ENCODE measurements at places on chromosomes 12 and 14.

DNA sequence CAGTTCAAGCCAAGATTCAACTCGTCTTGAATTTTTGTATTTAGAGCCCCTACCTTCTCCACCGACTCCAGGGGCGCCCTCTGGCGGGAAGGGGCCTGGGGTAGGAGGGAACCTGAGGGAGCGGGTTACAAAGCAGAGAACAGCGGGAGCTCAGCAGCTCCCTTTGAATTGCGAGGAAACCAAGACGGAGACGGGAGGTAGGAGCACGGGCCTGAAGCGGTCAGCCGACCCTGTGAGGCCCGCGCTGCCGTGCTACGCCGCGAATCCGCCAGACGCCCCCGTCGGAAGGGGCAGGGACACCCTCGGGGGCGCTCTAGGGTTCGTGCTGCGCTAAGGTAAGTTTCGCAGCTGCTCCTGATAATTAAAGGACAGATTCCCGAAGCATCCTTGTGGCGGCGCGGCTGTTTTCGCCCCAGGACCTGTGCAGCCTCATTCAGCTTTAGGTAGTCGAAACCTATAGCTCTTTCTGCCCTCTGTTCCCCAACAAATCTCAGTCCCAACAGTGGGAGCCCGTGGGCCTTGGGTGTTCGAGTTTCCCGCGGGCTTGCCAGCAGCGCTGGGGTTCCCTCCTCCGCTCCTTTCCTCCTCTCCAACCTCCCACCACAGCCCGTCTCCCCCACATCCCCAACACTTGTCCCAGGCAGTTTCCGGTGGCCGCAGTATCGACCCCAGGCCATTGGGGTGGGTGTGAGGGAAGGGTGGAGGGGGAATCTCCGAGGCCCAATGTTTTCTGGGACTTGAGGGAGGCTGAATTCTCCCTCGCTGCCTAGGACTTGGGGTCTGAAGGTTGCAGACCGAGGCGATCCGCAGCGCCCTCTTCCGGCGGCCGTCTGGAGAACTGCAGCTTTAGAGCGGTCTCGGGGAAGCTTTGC, 5.1 kb upstream of the NKX2-1 start:
- DNase-seq, result no peak

GRCh38 chr12:46450279-46450748, 77.7 kb upstream of the SLC38A2 start:
- DNase-seq, result no peak

DNA sequence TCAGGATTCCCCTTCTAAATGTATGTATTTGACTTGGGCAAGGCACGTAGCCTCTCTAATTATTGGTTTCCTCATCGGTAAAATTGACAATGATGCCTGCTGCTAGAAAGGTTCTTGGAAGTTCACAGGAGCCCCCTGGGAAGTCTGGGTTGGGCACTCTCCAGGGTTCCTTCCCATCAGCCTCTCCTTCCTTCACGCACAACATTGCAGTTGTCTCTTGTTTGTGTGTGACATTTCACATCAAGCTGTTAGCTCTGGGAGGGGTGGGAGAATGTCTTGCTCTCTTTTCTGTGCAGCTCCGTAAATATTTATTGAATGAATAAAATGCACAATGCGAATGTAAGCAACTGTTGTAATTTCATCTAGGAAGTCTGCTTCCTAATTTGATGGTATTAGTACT, 153.2 kb upstream of the PRICKLE1 start:
- no peak for DNase-seq

- no peak for DNase-seq
Observed at GRCh38 chr12:16303939-16304338, 26.5 kb upstream of the SLC15A5 start.

DNA sequence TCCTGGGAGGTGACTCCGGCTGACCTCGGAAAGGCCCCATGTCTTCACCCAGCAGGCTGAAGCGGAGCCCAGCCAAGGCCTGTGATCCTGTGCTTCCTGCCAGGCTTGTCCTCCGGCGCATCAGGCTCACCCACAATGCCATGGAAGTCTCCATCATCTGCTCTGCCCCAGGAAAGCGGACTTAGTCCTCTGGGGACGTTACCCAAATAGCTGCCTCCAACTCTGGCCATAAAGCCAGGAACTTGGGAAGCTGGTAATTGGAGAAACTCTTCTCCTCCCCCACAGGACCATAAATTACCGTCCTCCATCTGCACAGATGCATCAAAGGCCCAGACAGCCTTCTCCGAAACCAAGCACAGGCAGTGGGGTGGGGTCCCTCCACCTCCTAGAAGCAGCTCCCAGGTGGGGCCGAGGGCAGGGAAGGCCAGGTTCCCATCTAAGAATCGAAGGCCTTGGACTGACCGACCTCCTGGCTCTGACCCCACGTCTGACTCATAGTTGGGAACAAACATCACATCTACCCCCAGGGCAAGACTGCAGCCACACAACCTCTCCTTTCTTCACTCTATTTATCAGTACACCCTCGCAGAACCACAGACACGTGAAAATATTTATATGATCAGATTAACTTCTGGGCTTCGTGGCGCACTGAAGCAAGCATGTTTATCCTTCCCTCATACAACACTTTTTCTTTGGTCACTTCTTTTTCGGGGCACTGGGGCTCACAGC, 56.4 kb downstream of the PITPNM2 start:
- DNase-seq, result no peak

DNA sequence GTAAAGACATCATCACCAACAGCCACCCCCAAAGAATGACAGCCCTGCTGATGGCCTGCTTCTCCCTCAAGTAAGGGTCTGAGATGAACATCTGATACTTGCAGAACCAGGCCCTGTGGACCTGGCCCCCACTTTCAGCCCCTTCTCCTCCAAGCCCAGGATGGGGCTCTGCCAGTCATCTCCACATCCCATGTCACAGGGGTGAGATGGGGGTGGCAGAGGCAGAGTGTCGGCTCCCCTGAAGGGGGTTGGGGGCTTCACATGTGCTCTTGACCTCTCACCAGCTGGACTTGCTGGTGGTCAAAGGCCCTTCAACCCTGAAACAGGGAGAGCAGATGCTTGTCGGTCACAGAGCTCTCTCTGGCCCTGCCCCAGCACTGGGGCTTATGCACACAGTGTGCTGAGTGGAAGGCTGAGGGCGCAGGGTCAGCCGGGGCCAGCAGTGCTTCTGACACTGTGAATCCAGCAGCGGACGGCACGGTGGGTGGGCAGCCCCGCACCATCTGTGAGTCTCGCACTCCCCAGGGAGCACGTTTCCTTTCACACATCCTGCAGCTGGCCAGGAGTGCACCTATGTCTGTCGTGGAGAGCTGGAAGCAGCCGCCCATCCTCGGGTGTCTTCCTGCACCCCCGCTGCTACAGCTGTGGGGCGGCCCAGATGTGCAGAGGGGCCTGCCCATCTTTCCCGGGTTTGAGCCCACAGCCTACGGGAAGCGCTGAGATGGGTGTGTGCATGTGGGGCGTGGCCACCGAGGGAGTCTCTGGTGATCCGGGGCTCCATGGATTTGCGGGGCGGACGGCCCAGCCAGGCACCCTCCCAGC, 94.3 kb downstream of the ADGRD1 start:
- DNase-seq, result no peak

- DNase-seq, result no peak
Observed at GRCh38 chr14:28264306-28264705, 502.3 kb upstream of the FOXG1 start.
